ENCODE measurements at places on chromosomes 11 and 22. TPM values are rescaled to one million over a fixed set of nuclear protein-coding genes. Genes with fewer than 3 reads are reported as not detected.

The OR8D4 gene
- total RNA-seq = not detected

The CCDC116 gene
- total RNA-seq = 0.69 TPM

GRCh38 chr11:46038529-46038928, 82.7 kb downstream of the PHF21A start:
- DNase-seq = no peak

DNA sequence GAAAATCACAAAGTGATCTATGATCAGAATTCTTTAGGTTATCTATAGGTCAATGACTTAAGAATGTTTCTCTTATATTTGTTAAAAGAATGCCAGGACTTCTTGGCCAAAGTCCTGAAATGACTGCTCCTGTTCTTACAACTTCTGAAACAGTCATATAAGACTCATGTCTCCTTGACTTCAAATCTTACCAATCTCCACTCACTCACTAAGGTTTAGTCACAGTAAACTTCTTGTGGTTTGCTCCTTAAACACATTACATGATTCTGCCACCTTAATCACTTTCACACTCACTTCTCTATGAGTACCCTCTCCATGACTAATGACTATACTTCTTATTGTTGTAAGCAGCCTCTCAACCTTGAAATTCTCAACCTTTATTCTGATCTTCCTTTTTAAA, 648.7 kb upstream of the CCDC179 start:
- DNase-seq = no peak

- no peak for DNase-seq
Observed at GRCh38 chr11:31788085-31788484, 23.0 kb downstream of the PAX6 start.

The TRIM51 gene
- total RNA-seq = not detected

The C22orf23 gene
- total RNA-seq = not detected

DNA sequence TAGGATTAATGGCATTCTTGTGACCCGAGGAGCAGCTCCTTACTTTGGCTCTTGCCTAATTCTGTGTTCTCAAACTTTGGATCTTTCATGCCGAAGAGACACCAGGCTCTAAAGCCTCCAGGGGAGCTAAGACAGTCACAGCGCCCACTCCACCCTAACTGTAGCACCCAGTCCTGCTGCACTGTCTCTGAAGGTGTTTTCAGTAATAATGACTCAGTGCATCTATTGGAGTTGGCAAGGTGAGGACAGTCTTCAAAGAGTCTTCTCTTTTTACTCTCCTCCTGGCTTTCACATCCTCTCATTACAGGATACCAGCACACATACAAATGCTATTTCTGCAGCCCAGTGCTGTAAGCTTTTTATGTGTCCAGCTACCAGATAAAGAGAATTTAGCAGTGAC, 69.4 kb downstream of the PPFIBP2 start:
- DNase-seq = no peak

The TCN1 gene
- total RNA-seq = not detected

DNA sequence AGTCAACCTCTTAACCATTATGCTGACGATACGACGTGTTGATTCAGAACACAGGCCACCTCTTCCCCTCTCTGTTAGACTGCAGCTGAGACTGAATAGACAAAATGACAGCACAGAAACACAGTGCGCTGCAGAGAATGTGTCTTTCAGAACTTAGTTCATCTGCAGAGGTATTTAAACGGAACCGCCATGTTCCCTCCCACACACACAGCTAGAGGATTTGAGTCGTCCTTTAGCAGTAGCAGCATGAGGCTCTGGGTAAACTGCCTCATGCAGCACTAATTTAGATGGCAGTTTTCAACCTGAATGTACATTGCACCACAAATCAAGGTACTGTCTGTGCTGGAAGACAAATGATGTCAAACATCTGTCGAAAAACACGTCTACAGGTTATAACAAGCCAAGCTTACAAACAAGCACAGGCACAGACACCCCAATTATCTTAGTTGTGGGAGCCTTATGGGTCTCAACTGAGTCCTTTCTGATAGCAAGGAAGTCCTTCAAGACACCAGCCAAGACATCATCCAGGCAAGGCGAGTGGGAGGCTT, 76.6 kb upstream of the LRRC4C start:
- no peak for DNase-seq

DNA sequence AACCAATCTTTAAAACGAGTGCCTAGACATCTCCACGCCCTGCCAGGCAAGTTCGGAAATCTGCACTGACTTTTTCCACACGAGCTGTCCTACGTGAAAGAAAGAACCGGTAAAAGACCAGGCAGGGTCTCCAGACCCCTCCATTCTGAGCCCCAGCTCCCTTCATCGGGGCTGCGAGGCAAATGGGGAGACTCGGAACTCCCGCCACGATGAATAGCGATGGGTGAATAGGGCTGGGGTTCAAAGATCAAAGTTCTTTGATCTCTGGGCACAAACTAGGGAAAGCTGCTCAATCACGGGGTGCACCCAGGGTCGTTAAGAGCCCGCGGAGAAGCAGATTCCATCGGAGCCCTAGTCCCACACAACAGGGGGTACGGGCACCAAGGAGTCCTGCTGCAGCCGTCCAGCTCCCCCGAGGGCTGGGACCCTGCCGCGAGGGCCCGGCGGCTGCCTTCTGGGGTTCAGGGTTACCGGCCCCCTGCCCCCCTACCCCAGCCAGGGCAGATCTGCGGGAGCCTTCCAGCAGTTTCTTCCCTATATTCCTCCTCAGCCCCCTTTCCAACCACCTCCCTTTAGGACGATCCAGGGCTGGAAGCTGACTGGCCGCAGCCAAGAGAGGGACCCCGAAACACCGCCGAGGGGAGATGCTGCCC, 1.1 kb downstream of the LRP4 start:
- DNase-seq = no peak

The NRIP3 gene
- total RNA-seq = 1.3 TPM

DNA sequence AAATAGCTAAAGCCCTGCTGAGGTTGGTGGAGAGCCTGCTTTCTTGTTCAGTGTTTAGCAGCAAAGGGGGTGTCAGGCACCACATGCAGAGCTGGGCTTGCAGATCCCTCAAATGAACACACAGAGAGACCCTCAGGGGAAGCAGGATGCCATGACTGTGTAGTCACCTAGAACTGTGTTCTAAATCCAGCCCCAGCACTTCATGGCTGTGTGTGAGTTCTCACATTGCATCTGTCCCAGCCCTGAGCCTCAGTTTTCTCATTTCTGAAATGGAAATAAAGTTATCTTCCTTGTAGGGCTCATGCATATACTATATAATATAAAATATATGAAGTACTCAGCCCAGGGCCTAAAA, 47.1 kb downstream of the CWC15 start:
- no peak for DNase-seq

- no peak for DNase-seq
Observed at GRCh38 chr11:9802291-9802861, 138.5 kb downstream of the SWAP70 start.

The IZUMO1R gene
- not detected for total RNA-seq

DNA sequence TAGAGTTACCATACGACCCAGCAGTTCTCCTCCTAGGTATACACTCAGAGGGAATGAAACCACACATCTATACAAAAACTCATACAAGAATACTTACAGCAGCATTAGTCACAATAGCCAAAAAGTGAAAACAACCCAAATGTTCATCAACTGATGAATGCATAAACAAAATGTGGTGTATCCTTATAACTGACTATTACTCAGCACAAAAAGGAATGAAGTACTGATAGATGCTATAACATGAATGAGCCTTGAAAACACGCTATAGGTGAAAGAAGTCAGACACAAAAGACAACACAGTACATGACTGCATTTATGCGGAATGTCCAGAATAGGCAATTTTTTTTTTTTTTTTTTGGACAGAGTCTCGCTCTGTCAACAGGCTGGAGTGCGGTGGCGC, 23.1 kb downstream of the NCAPD3 start:
- no peak for DNase-seq

The TIMP3 gene
- 749 TPM for total RNA-seq

The C22orf31 gene
- total RNA-seq = not detected
